HCT116 (cell line): ENCODE measurements at places on chromosomes 5 and 9.

GRCh38 chr9:9847750-9848149 lies 765.1 kb downstream of the PTPRD start:
- DNase-seq: no peak

GRCh38 chr5:163163858-163164257 lies 273.5 kb upstream of the CCNG1 start:
- DNase-seq: no peak

- no peak for DNase-seq
These were observed 89.5 kb downstream of the TLE1 start for GRCh38 chr9:81599837-81600236.

DNA sequence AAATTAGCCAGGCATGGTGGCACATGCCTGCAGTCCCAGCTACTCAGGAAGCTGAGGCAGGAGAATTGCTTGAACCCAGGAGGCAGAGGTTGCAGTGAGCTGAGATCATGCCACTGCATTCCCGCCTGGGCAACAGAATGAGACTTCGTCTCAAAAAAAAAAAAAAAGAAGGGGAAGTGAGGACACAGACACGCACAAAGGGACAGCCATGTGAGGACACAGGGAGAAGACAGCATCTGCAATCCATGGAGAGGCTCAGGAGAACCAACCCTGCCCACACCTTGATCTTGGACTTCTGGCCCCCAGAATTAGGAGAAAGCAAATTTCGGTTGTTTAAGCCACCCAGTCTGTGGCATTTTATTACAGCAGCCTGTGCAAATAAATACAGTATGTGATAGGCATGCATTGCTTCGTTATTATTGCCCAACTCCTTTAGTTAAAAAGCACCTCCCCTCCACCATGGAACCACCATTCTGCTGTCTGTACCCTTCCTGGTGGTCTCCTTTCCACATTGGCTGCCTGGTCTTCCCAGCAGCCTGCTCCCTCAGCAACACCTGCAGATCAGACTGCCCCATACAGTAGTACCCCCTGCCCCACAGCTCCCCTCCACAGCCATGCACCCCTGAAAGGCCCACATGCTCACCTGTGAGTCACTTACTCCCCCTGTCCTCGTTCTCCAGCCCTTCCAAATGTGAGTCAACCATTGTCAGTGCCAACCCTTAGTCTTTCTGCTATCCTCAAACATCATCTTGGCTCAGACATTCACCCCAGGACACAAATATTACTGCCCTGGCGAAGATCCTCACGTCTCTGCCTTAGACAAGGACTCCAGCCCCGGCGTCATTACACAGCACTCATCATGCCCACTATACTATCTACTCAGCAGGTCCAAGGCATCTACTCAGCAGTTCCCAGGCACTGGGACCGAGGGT lies 128.8 kb downstream of the ROR2 start:
- no peak for DNase-seq

- DNase-seq: no peak
These were observed 255.5 kb downstream of the MAN2A1 start for GRCh38 chr5:109945097-109945678.

DNA sequence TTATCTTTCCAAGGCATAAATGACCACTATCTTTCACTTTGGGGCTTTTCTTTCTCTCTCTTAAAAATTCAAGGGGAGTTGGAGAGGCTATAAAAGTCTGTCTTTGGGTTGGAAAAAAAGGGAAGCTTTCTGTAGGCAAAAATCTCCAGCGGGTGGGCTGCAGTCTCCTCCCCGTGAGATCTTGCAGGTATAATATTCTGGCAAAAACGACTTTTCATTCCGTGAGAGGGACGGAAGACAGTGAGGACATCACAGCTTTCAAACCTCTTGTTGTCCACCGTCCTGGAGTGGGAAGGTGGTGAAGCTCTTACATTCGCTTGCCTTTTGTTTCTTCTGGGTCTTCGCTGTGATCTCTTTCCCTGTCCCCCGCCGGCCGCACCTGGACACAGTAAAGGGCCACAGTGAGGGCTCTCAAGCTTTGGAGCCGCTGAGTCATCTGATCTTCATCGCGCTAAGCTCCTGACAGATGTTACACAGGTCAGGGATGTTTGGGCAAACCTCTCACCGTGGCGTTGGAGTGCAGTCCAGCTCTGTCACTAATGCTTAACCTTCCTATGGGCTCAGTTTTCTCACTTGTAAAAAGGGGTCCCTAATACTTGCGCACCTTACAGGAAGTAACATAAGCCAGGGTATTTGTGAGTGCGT lies 61.9 kb upstream of the MEGF10 start:
- DNase-seq: no peak

DNA sequence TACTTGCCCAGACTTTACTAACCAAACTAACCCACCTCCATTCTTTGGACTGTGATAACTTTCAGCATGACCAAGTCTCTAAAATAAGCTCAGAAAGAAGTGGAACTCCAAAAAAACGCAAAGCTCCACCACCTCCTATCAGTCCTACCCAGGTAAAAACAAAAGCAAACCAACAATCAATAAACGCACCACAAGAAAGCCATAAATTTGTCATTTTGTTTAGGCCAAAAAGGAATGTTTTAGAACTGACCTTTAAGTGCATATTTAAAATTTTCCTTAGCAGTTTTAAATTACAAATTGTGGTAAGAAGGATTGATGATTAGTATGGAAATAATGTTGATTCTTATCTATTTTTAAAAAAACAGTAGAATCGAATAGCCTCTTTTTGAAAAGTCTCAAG lies 25.5 kb upstream of the TTC23L start:
- no peak for DNase-seq

GRCh38 chr5:172550096-172550765 lies 90.8 kb upstream of the NEURL1B start:
- no peak for DNase-seq
